ENCODE measurements at places on chromosomes 16 and 17. TPM values are rescaled to one million over a fixed set of nuclear protein-coding genes. Genes with fewer than 3 reads are reported as not detected.

The SLFN14 gene
- total RNA-seq, result 0.45 TPM

The ZNF205 gene
- total RNA-seq, result 13.0 TPM

The SPNS2 gene
- total RNA-seq, result 9.1 TPM

The KIF2B gene
- total RNA-seq, result 0.63 TPM

The KIF18B gene
- 0.29 TPM for total RNA-seq

The SLC16A5 gene
- 0.38 TPM for total RNA-seq

The CAPNS2 gene
- not detected for total RNA-seq

The EFCAB13 gene
- 5.0 TPM for total RNA-seq

The LITAFD gene
- total RNA-seq, result 0.19 TPM

The DNAH9 gene
- 0.20 TPM for total RNA-seq

The CA4 gene
- 15.9 TPM for total RNA-seq

Data from motor neuron (in vitro differentiated cells).